ENCODE measurements at places on chromosomes 4 and X.

GRCh38 chr4:138734746-138735145 lies 280.8 kb upstream of the NOCT start:
- no peak for DNase-seq

DNA sequence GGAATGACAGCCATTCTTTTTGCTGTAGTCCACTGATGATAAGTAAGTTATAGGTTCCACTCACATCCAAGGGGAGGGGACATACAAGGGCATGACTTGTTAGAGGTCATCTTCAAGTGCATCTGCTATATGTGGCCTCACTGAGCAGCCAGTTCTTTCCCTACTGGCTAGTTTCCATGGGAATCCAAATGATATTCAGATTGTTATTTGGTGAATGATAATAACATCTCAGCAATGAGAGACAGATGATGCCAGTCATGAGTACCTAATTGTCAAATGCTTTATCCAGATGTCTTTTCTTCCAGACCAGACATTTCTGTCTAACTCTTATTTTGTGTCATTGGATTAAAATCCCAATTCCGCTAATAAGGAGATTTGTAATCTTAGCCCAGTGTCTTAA lies 460.4 kb upstream of the BOD1L1 start:
- DNase-seq, result no peak

DNA sequence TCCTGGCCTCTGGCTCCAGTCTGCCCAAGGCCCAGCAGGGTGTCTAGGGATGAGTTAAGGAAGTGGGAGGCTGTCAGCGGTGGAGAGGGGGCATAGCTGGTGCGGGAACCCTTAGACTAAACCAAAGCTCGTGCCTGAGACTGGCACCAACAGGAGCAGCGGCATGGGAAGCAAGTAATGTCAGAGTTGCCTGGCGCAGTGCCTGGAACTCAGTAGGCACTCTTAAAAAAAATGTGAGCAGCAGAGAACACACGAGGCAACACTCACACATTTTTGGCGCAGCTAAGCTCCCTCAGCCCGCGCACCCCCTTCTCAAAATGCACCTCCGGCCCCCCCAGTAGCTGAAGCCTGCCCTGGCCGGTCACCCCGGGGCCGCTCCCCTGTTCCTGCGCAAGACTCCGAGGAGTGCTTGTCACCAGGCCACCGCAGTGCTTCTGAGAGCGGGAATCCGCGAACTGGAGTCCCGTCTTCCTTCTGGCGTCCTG lies 583 bp downstream of the GABRE start:
- DNase-seq, result no peak

GRCh38 chr4:125551967-125552366 lies 237.2 kb downstream of the FAT4 start:
- DNase-seq, result no peak

DNA sequence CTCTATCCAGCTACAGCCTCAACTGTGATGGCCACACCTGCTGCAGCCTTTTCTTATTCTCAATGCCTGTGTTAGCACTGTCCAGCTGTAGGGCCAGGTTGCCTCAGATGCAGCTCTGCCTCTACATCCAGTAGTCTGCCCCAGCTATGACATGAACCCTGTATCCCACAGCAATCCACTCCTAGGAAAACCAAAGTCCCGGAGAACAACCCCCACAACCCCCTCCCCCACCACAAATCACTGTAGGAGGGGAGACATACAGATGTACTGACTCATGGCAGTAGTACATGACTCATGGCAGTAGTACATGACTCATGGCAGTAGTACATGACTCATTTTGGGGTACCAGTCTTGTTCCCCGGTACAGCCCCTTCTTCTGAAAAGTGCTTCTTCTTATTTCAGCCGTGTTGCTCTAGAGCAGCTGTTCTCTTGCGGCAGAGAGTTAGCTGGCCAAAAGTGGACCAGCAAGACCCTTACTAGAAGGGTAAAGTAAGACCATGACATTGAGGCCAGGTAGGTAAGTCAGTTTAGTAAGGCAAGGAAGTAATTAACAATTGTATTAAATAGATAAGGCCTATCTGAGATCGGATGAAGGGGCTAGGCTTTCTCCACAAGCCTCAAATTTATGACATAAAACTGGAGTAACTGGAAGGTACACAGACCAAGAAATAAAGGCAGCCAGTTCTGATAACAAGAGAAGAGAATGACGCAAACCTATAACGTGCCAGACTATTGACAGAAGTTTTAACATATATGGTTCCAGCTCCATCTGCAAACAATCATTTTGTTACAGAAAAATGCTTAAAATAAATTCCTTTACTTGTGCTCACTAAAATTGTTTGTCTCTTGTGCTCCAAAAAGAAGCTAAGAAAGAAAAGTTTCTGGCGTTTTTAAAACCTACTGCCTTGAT lies 221.4 kb downstream of the TACR3 start:
- no peak for DNase-seq

DNA sequence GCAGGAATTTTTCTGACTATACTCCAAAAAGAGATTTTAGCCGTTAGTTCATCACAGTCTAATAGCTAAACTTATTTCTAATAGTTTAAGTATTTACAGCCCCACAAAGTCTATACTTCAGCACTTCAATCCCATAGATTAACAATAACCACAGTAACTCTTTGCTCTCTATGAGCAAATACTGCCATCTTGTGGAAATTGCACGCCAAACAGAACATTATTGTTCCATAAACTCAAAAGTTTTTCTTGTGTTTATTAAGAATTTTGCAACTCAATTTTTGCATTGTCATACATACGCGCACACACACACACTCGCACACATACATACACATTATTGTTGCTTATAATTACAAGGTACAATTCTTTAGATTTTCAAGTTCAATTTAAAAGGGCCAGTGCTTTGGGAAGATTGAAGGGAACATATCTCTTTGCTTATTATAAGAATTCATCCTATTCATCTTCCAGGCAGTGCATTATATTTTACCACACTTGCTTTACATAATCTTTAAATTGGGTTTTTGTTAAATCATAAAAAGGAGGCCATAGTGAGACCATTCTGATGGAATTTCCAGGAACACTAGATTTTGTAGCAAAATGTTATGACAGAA lies 63.8 kb upstream of the ATOH1 start:
- no peak for DNase-seq

DNA sequence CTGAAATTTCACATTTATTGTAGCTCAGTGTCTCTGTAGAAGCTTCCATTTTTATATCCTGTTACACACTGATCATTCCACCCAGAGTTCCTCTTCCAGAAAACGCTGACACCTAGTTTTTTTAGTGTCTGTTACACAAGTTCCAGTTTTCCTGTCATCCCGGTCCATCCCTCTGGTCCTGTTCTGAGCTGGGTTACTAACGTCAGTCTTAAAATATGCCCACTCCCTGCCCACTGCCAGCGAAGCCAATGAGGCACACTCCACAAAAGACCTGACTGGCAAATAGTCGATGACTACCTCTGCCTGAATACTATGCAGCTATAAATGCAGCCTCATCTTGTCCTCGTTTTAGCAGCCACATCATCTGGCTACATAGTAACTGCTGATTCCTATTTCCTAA lies 30.9 kb upstream of the DDX3X start:
- no peak for DNase-seq

DNA sequence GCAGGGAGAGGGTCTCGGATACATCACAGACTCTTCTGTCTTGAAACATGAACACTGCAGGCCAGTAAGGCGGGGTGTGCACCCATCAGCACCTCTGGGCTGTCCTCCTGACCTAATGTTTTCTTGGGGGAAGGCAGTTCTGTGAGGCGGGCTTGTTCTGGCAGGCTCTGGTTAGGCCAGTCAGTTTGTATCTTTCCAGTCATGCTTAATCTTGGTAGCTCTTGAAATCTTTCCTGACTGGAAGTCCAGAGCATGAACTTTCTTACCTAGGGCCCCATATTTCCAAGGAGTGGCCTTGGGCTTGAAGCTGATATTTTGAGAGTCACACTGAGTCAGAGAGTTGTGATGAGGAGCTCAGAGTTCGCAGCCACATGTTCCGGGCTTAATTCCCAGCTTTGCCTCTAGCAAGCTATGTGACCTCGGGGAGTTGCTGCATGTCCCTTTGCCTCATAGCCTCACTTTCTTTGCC lies 54.2 kb upstream of the RASSF6 start:
- DNase-seq, result no peak

GRCh38 chr4:121485190-121485804 lies 104.5 kb upstream of the QRFPR start:
- DNase-seq, result no peak

DNA sequence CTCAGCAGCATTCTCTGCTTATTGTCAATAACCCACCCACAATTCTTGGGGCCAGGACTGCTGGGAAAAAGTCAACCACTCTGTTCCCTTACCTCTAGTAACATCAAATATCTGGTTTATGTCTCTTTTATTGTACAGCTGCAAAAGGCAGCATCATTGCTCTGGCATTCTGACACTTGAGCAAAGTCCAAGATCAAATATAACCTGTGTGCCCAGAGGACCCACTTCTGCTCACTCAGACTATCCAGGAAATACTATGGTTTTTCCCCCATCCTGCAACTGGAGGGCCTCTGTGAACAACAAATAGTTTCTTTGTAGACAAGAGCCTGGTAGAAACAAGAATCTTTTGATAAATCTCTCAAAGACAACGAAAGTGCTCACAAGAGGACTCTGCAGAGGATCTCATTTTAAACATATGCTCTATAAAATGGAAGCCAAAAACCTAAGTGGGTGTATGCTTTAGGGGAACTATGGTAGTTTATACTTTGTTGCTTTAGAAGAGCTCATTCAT lies 154.7 kb downstream of the RAB28 start:
- DNase-seq, result no peak

DNA sequence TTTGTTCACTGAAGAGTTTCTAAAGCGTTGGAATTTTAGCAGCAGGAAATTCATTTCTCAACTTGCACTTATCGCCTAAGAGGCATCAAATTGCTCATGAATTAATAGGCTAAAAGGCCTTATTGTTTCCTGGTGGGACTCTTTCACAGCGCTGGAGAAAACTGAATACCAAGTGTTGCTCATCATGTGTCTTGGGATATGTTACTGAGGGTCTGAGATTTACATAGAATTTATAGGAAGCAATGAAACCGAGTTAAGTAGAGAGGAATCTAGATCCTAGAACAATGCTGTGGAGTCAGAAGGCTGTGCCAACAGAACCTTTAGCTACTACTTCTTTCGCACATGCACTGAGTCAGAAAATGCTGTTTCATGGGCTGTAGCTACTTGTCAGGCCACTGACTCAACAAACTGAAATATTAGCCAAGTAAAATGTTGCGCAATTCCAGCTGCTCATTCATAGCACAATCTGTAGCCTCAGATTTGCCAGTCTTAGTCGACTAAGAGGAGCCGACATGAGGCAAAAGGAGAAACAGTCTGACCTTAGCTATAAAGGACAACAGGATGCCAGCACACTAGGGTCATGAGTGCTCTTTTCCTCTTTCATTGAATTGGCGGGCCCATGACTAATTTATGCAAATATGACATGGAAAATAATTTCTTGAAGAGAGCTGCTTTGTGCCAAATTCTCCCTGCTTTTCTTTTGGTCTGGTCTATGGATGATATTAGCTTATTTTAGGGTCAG lies 35.9 kb upstream of the CXCL8 start:
- no peak for DNase-seq

- DNase-seq, result peak; percentile 64
Observed at GRCh38 chr4:1746265-1746691, 25.0 kb downstream of the TACC3 start.

GRCh38 chr4:116639070-116639577 lies 446.3 kb downstream of the TRAM1L1 start:
- no peak for DNase-seq

- no peak for DNase-seq
Observed at GRCh38 chrX:37060999-37061398, 52.8 kb downstream of the FAM47C start.

- no peak for DNase-seq
Observed at GRCh38 chr4:145451895-145452294, 29.8 kb upstream of the SMAD1 start.

GRCh38 chr4:162837241-162837640 lies 329.4 kb downstream of the NAF1 start:
- no peak for DNase-seq

GRCh38 chrX:132639446-132639845 lies 150.6 kb upstream of the MBNL3 start:
- no peak for DNase-seq

All from stimulated activated CD8-positive, alpha-beta memory T cell treated with anti-CD3 and anti-CD28 coated beads, Interleukin-4, amount 100 ng/mL, for 1 hour (primary cell).